ENCODE measurements at places on chromosomes 4 and X.

DNA sequence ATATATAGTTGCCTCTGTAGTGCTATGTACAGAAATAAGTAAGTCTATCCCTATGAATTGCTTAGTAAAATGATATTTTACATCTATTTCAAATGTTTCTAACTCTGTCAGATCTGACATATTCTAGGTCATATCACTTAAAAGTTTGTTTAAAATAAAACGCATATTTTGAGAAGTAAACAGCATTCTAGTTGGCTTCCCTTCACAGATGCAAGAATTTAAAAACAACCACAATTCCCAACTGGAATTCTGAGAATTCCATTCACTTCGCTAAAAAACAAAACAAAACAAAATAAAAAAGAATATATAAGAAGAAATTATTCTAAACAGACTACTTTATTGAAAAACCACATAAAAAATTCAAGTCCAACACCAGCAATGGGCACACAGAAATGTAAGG is 126.0 kb downstream of the PPP3CA start:
- DNase-seq, result no peak

GRCh38 chr4:173195109-173195508 is 26.5 kb downstream of the GALNT7 start:
- no peak for DNase-seq

DNA sequence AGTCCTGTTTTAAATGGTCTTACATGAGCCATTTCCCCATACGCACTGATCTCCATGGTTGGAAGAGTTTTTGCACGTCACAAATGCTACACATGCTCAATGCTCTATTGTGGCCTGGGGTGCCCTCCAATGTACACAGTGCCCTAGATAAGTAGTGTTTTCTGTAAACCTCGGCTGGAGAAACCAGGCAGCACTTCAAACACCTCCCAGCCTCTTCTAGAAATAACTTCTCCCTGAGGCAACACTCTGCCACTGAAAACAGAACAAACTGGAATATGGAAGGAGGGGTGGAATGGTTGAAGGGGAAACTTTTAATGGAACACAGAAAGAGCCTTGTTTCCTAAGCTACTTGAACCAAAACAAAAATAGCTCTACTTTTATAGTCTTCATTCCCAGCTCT is 123.9 kb upstream of the CBR4 start:
- DNase-seq, result no peak

- DNase-seq, result peak; percentile 75
These were observed 1.8 kb downstream of the FLNA start for GRCh38 chrX:154372612-154373022.

DNA sequence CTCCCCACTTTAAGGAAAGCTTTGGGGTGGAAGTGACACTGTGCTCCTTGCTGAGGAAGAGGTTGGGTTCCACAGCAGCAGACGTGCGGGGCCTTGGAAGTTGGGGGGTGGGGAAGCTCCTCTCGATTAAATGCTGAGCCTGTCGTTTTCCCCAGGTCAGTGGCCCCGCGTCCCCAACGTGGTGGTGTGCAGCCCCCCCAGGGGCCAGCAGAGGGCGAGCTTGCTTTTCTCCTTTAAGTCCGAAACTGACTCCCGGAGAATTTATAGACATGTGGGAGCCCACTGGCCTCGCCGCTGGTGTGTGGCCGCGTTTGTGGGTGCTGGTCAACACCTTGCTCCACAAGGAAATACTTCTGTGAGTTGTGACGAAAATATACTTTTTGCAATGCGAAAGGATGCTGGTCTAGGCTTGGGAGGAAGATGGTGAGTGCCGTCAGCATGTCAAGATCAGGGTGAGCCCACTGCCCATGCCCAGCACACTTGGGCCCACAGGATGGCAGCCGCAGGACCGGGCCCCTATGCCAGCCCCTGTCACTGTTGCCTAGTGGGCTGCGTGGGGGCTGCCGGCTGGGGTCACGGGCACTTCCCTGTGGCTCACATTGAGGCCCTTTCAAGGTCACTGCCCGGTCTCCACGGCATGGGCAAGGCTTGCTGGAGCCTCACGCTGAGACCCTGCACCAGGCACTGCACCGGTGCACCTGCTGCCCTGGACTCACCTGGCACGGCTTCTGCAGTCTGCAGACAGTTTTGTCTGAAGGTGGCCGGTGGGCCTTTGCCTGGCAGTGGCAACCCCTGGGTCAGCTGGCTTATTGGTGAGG is 9.4 kb downstream of the UVSSA start:
- DNase-seq, result peak; percentile 47

DNA sequence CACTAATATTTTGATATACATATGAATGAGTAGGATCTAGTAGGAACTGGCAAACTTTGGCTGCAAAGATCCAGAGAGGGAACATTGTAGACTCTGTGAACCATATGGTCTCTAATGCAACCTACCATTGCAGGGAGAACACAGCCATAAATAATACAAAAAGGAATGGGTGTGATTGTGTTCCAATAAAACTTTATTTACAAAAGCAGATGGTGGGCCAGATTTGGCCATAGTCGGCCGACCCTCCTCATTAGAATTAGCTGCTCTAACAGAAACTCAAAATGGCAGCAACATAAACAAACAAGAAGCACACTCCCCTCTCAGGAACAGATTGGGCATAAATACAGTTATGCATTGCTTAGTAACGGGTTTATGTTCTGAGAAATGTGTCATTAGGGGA is 198.1 kb upstream of the RBPJ start:
- DNase-seq, result no peak

GRCh38 chr4:105059337-105059736 is 87.3 kb upstream of the TET2 start:
- DNase-seq, result no peak

DNA sequence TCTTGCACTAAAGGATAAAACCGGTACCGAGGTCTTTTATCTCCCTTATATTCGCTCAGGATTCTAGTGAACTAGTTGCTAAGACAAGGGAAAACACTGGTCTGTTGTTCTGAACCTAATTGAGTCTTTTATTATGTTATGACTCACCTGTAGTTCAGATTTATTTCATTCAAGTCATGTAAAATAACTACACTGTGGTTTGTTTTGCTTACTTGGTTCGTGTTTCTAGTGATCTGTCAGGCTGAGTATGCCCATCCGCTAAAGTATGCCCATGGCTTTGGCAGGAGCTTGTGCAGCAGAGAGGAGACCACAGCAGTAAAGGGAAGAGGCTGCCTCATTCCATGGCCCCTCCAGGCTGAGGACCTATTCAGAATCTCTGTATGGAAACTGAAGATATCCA is 126.1 kb downstream of the AFF1 start:
- no peak for DNase-seq

DNA sequence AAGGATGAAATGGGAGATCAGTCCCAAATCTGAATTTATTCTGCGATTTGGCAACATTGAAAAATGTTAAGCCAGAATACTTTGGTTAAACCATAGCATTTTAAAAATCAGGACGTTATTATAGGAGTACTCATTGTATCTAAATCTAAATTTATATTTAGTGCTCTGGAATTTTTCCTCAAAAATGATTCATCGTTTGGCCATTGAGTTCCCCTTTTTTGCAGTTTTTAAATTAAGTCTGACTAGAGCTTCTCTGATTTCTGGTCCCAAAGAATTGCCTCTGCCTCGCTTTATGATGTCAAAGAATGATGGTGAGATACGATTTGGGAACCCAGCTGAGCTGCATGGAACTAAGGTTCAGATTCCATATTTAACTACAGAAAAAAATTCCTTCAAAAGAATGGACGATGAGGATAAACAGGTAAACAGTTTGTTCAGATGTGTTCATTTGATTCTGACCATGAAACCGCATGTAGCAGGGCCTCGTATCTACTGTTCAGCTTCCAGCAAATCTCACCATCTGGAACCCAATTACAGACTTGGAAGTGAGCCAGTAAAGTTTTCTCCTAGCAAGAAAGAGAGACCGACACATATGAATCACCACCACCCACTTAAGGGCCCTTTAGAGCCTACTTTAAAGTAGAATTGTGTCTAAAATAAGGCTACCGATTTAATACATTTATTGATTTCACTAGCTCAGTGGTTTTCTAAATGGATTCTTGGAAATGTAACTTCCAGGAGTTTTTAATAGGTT is 75.6 kb downstream of the REPS2 start:
- DNase-seq, result no peak

- no peak for DNase-seq
These were observed 1146.9 kb downstream of the PDHA2 start for GRCh38 chr4:96986816-96987215.

- DNase-seq, result peak; percentile 90
These were observed at the start of gene SYNPO2 for GRCh38 chr4:118888666-118889311. SYNPO2 (plus strand) TSS chr4:118888854; CDS start chr4:118889037, 183 bp downstream.

DNA sequence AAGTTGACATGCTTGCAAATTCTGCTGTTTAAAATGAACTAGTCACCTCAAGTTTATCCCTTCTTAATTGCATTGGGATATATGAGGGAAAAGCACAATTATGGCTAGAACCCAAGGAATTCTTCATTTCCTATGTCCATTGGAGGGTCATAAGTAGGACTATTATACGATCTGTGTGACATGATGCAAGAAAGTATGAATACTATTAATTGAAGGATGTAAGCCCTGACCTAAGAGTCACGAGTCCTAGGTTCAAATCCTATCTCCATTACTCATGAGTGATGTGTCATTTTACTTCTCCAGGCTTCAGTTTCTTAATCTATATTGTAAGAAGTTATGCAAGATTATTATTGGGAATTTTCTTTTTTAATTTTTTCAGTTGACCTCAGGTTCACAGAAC is 542.9 kb upstream of the GRIA3 start:
- no peak for DNase-seq

DNA sequence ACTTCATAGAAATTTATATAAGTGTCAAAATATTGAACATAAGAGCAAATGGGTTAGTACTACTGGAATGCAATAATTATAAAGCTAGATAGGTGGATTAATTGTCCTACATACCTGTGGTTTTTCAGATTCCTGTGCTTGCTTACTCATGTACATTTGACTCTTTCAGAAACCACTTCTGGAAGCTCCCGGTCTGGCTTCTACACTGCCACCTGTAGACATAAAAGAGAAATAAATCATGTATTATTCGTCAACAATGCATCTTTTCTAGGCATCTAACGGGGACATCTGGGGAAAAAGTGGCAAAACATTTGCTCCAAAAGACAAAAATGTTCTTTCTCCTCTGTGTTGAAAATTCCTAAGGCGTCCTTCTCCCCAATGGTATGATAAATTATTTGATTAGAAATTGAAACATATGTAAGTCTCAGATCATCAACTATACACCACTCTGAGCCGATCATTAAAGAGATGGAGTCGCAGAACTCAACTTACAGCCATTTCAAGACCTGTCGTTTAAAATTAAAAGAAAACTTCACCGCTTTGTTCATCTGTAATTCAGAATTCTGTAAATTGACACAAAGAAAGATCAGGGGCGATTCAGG is 648.7 kb upstream of the DIPK2B start:
- DNase-seq, result peak; percentile 74

- DNase-seq, result no peak
These were observed 665.4 kb upstream of the PABPC4L start for GRCh38 chr4:134867027-134867426.
